MCF 10A (cell line): ENCODE measurements at places on chromosomes 16 and 17.

DNA sequence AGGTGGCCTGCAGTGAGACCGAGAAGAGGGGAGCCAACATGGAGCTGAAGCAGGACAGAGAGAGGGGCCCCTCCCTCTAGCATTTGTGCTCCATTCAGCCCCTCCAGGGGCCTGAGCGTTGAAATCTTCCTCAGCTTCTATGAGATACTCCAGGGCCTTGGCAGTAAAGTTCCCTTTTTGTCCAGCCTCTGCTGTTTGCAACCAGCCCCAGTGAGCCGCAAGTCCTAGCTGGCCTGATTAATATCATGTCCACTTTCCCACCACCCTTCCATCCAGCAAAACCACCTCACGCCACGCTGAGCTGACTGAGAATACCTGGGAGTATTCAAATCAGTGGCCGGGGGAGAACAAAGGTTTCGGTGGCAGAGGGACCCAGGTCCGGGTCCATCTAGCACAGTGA is 11.7 kb upstream of the RPH3AL start:
- DNase-seq = no peak

- DNase-seq = peak; percentile 16
Measured at GRCh38 chr16:59605706-59606105, 871.6 kb upstream of the GOT2 start.

DNA sequence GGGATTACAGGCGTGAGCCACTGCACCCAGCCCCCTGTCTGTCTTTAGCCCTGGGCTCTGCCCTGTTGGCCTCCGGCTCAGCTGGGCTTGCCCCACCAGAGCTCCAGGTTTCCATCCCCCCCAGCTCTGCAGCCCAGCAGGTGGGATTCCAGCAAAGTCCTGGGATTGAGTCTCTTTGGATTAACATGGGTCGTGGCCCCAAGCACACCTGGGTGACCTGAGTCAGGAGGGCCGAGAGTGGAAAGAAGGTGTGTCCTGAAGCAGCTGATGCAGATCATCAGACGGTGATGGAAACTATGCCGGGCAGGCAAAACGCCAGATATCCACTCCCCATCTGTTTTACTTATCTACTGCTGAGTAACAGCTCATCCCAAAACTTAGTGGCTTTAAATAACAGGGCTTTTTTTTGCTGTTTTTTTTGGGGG is 72.5 kb downstream of the KNOP1 start:
- no peak for DNase-seq

- no peak for DNase-seq
Measured at GRCh38 chr17:77055453-77055852, 85.3 kb upstream of the SEC14L1 start.

DNA sequence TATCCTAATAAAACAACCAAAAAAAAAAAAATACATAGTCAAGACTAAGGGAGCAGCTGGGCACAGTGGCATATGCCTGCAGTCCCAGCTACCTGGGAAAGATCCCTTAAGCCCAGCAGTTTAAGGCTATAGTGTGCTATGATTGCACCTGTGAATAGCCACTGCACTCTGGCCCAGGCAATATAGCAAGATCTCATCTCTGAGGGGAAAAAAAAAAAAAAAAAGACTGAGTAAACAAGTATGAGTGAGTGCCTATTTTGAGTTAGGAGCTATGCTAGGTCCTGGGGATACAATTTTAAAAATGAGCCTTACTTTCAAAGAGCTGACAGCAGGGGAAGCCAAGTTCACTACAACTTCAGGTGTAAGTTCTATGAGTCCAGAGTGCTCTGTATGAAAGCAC is 55.4 kb downstream of the GRB2 start:
- DNase-seq = no peak

GRCh38 chr17:66636111-66636510 is 198.8 kb upstream of the CACNG5 start:
- DNase-seq = peak; percentile 61

DNA sequence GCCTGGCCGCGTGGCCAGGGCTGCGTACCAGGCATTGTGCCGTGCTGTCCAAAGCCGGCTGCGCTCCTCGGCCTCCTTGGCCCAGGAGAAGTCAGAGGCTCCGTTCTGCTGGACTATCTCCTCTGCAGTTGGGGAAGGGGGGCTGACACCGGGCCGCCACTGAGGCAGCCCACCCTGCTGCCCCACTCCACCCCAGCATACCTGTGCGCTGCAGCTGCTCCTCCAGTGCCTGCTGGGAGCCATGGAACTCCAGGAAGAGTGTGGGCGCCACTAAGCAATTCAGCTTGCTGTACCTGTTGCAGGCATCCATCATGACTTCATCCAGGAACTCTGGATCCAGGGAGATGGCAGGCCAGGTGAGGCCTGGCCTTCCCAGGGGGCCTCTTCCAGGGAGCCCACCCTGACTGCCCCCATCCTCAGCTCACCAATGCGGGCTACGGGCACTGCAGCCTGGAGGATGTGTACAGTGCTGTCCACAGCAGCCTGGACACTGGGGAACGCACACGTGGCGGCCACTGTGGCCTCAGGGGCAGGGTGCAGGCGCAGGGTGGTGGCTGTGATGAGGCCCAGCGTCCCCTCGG is 2.9 kb downstream of the LDHD start:
- no peak for DNase-seq
